Hippocampal formation (tissue), 2 donors: ENCODE measurements at places on chromosomes 2 and 18.

DNA sequence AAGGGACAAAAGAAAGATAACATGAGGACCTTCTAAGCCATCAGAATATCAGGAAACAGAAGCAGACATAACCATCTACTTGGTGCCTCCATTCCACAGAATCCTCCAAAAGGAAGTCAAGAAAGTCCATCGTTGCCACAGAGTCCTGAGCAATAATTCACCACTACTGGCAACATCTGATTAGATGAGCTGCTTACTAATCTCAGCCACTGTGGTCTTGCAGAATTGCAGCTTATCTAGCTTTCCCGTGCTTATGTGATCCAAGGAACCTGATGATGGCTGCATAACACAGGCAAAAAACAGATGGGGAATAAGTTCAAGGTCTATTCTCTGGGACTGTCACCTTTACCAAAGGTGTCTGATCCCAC is 278.5 kb downstream of the AFF3 start:
- no peak for DNase-seq

GRCh38 chr2:200259577-200259957 is 46.9 kb upstream of the SPATS2L start:
- no peak for DNase-seq

- DNase-seq, result no peak
Observed at GRCh38 chr18:7454429-7454828, 112.7 kb upstream of the PTPRM start.

DNA sequence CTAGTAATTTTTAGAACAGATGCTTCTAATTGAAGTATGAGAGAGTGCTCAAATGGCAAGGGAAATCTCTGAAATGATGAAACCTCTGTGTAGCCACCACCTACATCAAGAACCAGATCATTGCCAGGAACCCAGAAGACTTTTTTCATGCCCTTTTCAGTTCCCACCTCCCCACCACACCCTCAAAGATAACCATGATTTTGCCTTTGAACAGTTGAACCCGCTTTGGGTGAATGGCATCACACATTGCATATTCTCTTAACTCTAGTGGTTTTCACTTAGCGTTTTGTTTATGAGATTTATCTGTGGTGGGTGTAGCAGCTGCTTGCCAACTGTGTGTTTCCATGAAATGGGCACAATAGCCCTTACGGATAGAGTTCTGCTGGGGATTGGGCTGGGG is 142.9 kb upstream of the HDAC4 start:
- no peak for DNase-seq

DNA sequence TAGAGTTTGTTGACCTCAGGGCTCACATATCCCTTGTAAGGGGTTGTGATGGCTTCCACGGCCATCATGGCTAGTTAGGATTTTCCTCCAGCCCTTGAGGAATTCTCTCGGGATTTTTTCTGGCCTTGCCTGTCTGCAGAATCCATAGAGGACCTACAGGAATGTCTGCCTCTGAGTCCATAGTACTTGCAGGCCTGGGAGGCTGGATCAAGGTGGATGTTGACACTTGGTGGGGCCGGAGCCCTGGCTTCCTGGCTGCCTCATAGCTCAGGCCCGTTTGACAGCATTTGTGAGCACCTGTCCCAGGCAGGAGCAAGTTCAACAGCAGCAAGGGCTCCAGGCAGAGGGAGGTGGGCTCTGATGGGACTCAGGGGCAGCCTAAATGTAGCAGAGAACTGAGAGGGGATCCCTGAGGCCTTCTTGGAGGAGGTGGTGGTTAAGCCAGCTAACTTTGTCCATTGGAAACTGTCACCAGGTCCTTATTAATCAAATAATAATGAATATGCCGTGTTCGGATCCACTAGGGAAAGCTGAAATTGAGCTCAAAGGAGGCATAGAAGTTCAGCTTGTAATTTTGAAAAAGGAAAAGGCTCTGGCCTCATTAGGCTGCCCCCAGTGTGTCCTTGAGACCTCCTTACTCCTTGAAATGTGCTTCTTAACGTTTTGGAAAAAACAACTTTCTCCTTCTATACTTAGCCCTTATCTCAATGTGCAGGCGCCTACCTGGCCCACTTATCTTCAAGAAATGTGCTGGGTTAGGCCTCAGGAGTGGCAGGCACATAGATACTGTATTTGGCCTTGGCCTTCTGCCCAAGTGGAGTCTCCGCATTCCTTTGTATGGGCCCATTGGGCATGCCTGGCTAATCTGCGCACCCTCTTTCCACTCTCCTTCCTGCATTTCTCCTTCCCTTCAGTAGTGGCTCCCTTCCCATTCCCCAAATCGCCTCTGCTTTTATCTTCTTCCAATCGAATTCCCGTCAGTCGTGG is 66.9 kb downstream of the HPCAL1 start:
- DNase-seq, result no peak

DNA sequence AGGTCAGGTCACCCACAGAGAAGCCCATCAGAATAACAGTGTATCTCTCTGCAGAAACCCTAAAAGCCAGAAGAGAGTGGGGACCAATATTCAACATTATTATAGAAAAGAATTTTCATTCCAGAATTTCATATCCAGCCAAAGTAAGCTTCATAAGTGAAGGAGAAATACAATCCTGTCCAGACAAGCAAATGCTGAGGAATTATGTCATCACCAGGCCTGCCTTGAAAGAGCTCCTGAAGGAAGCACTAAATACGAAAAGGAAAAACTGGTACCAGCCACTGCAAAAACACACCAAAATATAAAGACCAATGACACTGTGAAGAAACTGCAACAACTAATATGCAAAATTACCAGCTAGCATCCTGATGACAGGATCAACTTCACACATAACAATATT is 260.0 kb upstream of the KYNU start:
- DNase-seq, result no peak

- no peak for DNase-seq
Observed at GRCh38 chr2:191125646-191126045, 25.1 kb downstream of the STAT4 start.

GRCh38 chr2:217804791-217805667 is 197.8 kb downstream of the TNS1 start:
- DNase-seq, result no peak

GRCh38 chr2:75574106-75574505 is 13.4 kb upstream of the EVA1A start:
- DNase-seq, result no peak

DNA sequence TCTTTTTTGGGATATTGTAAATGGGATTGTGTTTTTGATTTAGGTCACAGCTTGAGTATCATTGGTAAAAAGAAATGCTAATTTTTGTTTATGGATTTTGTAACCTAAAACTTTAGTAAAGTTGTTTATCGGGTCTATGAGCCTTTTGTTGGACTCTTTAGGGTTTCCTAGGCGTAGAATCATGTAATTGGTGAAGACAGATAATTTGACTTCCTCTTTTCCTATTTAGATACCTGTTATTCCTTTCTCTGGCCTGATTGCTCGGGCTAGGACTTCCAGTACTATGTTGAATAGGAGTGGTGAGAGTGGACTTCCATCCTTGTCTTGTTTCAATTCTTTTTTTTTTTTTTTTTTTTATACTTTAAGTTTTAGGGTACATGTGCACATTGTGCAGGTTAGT is 149.0 kb downstream of the QPCT start:
- no peak for DNase-seq

- DNase-seq, result no peak
Observed at GRCh38 chr2:234874347-234875046, 77.3 kb upstream of the SH3BP4 start.

- no peak for DNase-seq
Observed at GRCh38 chr2:8148260-8149006, 533.4 kb upstream of the ID2 start.
